ENCODE measurements at places on chromosomes 13 and 19. TPM values are rescaled to one million over a fixed set of nuclear protein-coding genes. Genes with fewer than 3 reads are reported as not detected.

Gene THSD1
- 6.4 TPM for total RNA-seq

Gene RNF17
- total RNA-seq = not detected

DNA sequence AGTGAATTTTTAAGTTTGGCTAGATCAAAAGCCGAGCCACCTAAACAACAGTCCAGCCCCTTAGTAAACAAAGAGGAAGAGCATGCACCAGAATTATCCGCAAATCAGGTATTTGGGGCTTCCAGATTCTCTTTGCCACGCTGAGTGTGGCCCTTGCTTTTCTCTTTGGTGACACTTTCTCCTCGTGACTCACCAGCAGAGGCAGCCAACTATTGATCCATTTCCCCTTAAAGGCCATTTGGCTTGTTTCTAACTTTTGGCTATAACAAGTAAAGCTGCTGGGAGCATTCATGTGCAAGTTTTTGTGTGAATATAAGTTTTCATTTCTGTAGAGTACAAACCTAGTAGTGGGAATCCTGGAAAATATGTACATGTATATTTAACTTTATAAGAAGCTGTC, 17.6 kb upstream of the WDR88 start:
- no peak for DNase-seq

DNA sequence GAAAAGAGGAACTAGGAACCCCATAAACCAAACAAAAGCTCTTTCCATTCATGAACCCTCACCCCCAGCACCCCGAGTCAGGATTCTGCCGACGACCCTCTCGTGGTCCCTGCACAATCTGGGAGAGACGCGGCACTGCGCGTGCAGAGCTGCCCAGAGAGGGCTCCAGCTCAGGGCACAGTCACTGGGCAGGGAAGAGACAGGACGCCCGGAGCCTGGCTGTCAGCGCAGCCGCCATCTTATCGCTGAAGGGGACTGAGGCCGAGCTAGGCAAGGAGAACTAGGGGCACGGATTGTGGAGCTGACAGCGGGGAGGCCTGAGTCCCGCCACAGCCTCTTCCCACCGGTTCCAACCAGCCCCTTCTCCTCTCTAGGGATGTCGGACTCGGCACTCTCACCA, 349 bp downstream of the ZNF98 start:
- DNase-seq = no peak

DNA sequence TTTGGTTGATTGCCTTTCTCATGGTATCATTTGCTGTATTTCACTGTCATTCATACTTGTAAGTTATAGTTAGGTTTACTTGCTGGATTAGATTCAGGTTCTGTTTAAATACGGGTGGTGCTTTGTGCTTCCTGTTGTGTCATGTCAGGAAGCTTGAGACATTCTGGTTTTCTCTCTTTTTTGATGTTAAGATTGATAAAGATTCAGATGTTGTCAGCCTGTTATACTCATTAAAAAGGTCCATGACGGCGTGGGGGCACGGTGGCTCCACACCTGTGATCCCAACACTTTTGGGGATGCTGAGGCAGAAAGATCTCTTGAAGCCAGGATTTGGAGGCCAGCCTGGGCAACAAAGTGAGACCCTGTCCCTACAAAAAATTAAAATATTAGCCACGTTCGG, 45.7 kb downstream of the NAA16 start:
- DNase-seq = no peak

- DNase-seq = no peak
Measured at GRCh38 chr13:105906746-105907145, 628.7 kb downstream of the EFNB2 start.

DNA sequence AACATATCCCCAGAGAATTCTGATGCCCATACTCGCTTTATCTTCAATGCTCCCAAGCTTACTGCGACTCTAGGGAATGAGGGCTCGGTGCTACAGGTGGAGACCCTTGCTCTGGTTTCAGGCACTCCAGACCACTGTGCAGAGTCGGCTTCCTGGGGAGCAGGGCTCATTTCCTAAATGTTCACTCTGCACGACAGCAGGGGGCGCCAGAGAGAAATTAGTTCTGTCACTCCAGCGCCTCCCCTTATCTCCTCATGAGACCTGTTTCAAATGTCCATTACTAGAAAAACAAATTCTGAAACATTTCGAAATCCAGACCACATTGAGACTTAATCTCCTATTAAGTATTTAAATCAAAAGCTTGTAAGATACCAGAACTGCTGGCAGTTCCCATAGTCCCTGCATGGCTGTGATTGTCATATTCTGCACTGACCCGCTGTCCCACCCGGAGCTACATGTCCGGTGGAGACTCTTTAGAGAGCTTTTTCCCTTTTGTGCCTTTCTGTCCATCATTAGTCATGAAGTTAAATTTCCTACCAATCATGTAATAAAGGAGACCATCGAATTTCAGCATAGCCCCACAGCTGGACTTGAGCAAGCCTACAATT, 22.4 kb downstream of the EPSTI1 start:
- DNase-seq = no peak

DNA sequence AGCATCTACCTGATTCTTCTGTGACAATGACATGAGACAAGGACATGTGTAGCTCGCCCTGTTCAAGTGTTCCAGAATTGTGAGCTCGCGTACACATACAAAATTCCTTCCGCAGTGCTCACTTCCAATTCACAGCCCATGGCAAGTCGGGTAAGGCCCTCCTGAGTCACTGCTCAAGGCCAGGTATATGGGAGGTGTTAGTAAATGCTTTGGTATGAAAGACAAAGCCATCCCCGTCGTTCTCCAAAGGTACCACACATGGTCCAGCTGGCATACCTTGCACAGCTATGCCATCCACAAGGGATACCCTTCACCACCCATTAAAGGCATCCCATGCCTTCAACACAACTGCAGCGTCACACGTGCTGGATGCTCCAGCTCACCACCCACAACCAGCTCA, 4.4 kb upstream of the ELL start:
- no peak for DNase-seq

Data from vagina (tissue), 2 donors.